Liver (tissue), 10 donors: ENCODE measurements at places on chromosomes 1 and 21.

- peak; percentile 43 for DNase-seq
Measured at GRCh38 chr1:34162852-34163766, 1.9 kb downstream of the CSMD2 start.

GRCh38 chr1:196302981-196303380 lies 305.3 kb downstream of the KCNT2 start:
- no peak for DNase-seq

DNA sequence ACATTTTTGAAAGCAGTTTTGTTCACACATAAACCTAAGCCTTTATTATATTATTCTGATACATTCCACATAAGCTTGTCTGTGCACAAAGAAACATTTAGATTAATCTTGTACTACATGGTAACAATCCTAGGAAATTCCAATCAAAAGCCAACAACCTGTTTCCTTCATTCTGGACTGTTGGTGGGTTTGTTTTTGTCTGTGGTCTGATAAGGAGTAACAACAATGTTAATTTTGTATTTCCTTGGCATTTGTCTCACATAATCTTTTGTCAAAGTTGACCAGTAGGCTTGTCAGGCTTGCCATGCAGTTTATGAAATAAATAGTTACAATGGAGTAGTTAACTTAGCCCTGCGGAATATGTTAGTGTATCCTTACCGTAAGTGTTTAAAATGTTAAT lies 183.3 kb downstream of the DHRS3 start:
- no peak for DNase-seq

DNA sequence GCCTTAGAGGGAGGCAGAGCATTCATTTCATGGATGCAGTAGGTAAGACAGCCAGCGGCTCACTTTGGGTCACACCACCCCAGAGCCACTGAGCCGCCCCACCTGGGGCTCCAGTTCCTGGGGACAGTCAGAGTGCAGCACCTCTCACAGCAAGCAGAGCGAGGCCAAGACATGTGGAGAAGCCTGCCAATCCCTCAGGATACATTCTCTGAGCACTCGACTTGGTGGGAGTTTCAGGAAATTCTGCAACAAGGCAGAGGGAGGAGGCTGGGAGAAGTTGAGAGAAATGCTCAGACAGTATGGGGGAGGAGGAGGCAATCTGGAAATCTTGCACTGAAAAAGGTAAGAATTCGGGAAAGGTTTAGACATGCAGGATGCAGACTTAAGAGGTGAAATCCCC lies 60.8 kb upstream of the WLS start:
- DNase-seq, result no peak

DNA sequence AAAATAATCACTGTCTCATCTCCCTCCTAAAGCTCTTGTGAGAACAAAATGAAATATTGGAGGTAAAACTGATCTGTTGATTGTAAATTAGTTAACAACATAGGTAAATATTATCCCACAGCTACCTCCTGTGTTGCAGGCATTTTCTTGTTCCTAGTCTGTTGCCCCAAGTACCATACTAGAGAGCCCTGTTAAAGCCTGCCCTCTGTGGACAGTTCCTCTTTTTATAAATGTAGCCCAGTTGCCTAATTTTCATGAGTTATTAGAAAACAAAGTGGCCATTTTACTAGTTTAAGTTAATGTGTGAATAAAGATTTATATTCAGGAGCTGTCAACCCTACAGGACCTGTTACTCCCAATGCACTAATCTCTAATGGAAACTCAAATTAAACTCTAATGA lies 180.0 kb upstream of the KCND3 start:
- no peak for DNase-seq

DNA sequence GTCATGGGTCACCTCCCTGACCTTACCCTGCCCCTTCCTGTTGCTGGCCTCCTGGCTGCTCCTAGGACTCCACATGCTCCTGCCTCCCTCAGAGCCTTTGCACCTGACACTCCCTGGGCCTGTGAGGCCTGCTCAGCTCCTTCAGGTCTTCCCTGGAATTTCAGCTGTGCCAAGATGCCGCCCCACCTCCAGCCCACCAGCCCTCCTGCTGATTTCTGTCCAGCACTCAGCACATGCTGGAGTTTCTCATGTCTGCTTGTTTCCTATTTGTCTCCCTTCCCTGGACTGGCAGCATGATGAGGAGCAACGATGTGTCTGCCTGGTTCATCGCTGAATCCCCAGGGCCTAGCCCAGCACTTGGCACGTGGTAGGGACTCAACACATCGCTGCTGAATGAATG lies 3.0 kb downstream of the MFAP2 start:
- no peak for DNase-seq

DNA sequence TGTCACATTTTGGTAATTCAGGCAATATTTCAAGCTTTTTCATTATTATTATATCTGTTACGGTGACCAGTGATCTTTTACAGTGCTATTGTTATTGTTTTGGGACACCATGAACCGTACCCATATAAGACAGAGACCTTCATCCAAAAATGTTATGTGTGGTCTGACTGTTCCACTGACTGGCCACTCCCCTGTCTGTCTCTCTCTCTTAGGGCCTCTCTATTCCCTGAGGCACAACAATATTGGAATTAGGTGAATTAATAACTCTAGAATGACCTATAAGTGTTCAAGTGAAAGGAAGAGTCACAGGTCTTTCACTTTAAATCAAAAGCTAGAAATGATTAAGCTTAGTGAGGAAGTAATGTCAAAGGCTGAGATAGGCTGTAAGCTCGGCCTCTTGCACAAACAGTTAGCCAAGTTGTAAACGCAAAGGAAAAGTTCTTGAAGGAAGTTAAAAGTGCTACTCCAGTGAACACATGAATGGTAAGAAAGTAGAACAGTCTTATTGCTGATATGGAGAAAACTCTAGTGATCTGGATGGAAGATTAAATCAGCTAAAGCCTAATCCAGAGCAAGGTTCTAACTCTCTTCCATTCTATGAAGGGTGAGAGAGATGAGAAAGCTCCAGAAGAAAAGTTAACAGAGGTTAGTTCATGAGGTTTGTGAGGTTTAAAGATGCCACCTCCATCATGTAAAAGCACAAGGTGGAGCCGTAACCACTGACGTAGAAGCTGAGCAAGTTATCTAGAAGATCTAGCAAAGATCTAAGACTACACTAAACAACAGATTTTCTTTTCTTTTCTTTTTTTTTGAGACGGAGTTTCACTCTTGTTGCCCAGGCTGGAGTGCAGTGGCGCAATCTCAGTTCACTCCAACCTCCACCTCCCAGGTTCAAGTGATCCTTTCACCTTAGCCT lies 19.7 kb upstream of the DIPK1A start:
- no peak for DNase-seq

DNA sequence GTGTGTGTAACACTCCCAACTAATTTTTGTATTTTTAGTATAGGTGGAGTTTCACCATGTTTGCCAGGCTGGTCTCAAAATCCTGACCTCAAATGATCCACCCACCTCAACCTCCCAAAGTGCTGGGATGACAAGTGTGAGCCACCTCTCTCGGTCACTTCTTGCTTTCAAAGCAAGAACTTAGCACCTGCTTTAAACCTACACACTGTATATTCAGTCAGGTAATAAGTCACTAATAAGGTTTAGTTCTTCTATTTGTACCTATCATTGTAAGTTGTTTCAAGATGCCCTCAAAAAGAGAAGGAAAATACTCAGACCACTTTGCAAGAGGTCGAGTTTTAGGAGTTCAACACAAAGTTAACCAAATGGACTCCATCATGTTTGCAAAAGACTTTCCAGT lies 431.3 kb downstream of the MRPL39 start:
- no peak for DNase-seq

DNA sequence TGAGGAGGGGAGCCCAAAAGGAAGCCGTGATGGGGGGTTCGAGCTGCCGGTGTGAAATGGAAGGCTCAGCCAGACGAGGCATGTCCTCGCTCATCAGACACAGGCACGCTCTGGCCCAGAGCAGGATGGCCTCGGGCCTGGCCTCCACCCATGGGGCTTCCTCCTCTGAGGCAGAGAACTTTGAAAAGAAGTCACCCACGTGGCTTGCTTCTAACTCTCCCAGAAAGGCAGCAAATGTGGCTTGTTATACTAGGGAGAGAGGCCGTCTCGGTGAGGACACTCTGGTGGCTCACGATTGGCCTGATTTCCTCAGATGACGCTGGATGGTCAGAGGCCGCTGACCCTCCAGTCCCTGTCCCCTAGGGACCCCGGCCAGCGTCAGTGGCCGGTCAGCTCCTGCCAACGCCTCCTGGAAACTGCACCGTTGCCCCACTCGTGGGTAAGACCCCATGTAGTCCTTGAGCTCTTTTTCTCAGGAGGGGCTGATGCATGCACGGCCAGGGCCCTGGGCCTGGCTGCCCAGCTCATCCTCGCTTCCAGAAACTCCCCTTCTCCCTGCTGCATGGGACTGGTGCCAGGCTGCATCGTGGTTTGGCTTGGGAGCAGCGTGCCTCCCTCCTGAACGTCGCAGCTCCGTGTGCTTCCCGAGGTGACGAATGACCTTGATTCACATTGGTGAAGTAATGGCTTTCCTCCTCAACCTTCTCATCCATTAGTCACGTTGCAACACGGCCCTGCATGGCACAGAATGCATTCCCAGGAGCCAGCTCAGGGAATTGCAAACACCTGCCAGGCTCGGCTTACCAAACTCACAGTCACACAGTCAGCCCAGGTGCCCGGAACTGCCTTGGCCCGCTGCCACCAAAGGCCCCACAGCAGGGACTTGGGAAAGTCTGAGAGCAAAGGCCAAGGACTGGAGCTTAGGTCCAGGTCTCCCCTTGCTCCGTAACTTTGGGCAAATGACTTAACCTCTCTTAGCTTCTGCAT lies 58.8 kb downstream of the TOMM20 start:
- no peak for DNase-seq

DNA sequence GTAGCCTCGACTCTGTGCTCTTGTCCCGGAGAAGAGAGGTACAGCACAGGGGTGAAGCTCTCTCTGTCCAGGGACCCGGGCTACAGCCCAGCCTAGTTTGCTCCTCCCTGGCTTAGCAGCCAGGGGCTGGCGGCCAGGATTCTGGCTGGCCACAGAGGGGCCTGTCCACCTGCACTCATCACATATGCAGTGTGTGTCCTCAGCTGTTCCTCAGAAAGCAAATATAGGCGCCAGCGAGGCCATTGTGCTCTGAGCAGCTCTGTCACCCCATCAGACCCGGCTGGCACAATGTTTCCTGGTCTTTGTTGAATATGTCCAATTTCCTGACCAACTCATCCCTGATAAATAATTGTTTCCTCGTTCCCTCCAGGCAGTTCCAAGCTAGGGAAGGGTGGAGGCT lies 28.5 kb downstream of the KCND3 start:
- DNase-seq, result no peak

DNA sequence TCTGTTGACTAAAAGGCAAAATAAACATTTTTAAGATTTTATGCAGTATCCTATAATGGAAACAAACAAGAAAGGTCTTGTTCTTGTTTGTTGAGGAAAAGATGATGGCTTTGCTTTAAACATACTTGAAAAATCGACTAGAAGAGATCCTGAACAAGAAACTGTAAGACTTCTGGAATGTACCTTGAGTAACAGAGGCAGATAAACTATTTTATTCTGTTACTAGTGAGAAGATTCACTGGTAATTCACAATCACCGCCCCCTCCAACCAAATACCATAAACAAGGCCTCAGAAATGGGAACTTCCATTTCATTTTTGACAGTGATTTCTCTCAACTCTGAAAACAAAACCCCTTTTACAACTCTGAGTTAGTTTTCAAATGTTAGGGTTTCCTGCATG lies 18.1 kb downstream of the TSEN15 start:
- DNase-seq, result no peak

GRCh38 chr1:110298991-110299390 lies 40.2 kb upstream of the RBM15 start:
- no peak for DNase-seq

DNA sequence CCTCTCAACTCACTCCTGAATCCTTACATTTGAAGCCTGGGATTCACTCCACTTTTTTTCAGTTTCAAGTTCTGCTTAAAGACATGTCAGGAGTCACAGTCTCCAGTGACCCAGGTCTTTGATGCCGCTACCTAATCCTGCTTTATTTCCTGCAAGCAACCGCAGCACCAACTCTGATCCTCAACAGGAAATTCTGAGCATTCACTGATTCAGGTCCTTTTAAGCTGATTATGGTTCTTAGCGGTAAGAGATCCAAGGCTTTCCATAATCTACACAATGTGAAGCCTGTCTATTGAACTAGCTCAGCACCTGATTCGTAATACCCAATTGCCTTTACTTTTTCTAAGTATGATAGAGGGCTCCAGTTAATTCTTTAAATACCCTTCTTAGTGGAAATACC lies 43.7 kb upstream of the PIGC start:
- no peak for DNase-seq

DNA sequence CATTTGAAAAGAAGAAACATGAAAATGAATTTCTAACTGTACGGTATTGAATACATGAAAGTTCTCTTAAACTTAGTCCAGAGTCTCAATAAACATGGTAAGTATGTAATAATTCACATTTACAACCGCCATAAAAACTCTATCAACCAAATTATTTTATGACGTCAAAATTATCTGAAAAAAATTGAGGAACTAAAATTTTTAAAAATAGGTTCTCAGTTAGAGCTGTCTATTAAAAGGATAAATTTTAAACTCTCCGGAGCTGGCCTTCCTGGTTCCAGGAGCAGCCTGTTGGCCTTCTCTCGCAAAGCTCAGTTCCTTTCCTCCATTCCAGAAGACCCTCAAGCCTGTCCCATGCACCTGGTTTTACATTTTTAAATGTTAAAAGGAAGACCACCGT lies 18.7 kb upstream of the ETS2 start:
- DNase-seq, result no peak

DNA sequence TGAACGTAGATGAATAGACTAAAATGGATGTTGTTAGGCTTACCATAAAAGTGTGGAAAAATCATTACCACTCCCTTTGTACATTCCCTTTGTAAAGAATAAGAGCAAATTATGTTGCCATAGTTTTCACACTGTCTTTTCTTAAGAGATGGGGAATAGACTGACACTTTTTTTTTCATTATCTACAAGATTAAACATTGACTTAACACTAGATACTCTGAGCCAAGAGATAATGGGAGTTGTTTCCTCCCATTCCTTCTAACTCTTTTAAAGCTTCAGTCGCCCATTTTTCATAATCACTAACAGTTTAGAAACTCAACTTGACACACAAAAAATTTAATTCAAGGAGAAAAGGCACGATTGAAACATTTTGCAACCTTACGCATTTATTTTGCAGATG lies 10.1 kb downstream of the AIDA start:
- no peak for DNase-seq

DNA sequence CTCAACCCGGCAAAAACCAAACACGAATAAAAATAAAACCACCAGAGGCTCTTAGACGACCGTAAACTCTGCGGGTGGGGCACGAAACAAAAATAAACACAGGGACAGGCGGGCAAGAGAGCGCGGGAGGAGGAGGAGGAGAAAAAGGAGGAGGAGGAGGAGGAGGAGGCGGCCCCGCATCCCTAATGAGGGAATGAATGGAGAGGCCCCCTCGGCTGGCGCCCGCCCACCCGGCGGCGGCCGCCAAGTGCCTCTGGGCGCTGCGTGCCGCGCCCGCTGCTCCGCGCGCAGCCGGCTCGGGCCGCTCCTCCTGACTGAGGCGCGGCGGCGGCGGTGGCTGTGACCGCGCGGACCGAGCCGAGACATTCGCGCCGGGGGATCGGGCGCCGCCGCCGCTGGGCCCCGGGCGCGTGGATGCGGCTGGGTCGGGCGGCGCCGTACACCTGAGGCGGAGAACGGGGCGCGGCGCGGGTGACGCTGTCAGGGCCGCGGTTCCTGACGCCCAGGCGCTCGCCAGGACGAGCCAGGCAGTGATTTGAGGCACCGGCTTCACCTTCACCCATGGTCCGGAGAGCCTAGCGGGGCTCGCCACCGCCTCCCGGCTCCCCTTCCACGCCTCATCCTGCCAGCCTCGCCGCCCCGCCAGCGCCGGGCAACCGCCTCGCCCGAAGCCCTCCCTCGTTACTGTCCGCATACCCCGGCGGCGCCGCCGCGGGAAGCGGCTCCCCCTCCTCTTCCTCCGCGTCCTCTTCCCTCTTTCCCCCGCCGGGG lies at the start of gene MARK1:
Gene MARK1 (plus strand): TSS at position 229 of the 771 bp plus-strand sequence. CDS start 687 bp downstream, outside the sequence.
- no peak for DNase-seq
